NCI-H1105 treated with DMSO at 0.1 percent for 48 hours (cell line): ENCODE measurements at places on chromosomes 3 and 15.

- DNase-seq, result no peak
Observed at GRCh38 chr15:99409560-99409959, 156.2 kb upstream of the MEF2A start.

GRCh38 chr15:75493732-75494131, 42.2 kb upstream of the SIN3A start:
- no peak for DNase-seq

DNA sequence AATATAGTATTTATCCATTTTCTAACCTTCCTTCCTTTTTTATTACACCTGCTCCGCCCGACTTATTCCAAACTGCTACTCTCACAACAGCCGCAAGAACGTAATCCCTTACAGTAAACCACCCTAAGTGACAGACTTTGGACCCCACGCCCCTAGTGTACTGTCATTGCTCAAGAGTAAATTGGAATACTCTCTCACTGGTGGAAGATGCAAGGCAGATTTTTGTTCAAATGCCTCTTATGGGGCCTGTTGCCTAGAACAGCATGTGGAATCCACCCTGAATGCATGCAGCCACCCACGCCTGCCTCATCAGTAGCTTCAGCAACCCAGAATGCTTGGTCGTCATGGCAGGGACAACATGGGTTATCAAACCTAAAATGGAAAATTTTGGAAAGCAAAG, 226.2 kb upstream of the ST8SIA2 start:
- DNase-seq, result no peak

GRCh38 chr15:62348623-62349022, 183.5 kb upstream of the C2CD4B start:
- no peak for DNase-seq
